Fibroblast of the aortic adventitia (primary cell): ENCODE measurements at places on chromosomes 2 and 18. TPM values are rescaled to one million over a fixed set of nuclear protein-coding genes. Genes with fewer than 3 reads are reported as not detected.

GRCh38 chr2:55168221-55169154 lies 63.6 kb downstream of the CLHC1 start:
- peak; percentile 90 for DNase-seq

GRCh38 chr2:46325182-46325928 lies 28.1 kb downstream of the EPAS1 start:
- no peak for DNase-seq

Gene SERPINB11
- total RNA-seq = not detected in 2 replicates

DNA sequence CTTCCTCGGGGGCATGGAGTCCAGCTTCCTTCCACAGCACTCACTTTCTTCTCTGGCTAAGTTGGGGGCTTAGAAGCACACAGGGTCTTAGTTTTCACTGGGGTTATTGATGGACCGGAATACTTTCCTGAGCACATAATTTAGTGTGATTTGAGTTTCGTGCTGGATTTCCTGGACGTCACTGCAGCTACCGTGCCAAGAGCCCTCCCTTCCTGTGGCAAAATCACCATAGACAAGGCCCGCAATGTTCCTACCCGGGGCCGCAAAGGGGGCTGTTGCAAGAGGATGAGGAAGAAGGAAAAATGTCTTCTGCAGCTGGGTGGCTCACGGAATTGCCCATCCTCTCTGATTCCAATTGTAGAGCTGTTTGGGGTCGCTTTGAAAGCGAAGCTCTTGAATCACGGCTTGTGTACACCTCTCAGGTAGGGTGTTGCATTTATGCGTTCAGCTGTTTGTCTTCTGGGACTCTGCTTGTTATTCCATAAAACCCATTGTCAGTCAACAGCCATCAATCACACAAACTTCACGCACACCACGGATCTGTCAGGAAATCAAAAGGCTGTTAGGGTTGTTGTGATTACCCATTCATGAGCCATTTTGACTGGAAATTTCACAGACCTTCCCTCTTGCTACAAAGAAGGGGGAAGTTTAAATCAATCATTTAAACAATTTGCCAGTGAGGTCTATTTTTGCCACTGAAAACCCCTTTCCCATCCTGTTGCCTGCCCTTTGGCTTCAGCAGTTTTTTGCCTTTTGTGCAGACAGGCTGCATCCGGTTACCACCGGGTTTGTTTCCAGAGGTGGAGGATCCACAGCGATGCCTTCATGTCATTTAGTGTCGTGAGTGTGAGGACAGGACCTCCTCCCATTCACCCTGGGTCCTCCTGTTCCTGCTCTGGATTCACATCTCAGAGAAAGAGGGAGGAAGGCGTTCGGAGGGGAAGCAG lies 36.0 kb downstream of the SMIM21 start:
- no peak for DNase-seq

- no peak for DNase-seq
These were observed 92.1 kb upstream of the FHL2 start for GRCh38 chr2:105490956-105491355.

Gene MC2R
- total RNA-seq = not detected in 2 replicates

Gene ONECUT2
- total RNA-seq = under 0.01 TPM in 2 replicates

DNA sequence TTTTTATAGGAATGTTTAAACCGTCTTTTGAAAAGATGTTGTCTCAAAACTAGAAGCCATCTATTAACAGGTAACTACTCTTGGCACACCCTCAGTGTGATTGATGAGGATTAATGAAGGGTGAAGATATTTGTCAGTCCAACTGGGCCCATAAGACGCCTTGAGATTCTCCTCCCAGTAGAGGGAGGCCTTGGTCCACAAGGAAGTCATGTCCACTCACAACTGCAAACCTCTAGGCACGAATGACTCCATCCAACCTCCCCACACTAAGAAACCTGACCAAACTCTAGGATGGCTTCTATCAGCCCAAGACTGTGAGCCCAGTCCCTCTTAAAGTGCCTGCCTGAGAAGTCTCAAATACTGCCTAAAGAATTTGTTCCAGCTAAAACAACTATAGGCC lies 19.2 kb upstream of the GRP start:
- no peak for DNase-seq

DNA sequence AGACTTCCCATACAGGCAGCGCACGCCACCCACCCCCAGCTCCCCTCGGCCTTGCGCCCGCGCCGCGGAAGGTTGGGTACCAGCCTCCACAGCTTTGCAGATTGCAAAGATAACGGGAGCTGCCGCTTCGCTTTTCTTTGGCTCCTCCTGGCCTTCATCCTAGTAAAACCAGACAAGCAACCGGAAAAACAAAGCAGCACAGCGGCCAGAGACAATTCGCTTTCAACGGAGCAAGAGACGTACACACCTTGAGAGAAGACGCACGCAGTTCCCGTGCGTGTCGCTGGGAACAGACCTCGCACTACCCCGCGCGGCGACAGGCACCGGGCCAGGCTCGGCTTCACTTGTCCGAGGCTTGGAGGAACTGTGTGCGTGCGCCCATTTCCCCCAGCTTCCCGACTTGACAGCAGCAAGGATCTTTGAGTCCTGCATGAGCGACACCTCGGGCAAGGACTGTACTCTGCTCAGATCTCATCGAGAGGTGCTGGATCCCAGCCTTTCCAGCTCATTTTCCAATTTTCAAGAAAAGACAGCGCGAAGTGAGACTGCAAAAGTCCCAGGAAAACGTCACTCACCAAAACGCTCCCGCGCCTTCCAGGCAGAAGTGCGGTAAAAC lies 964 bp downstream of the ZBTB7C start:
- DNase-seq = no peak

DNA sequence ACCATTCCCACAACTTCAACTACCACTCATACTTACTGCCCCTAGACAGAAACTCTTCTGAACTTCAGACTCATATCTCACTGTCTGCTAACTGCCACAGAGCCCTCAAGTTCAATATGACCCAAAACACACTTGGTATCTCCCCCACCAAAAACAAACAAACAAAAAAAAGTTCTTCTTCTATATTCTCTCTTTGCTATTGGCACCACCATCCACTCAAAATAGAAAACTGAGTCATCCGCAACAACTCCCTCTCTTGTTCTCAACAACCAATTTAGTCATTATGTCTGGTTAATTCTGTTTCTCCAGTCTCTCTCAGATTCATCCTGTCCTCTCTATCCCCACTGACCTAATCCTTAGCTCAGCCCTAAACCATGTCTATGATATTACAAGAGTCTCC lies 7.2 kb upstream of the DCTN1 start:
- peak; percentile 18 for DNase-seq

GRCh38 chr2:95393901-95394300 lies 8.6 kb upstream of the FAHD2A start:
- no peak for DNase-seq

GRCh38 chr2:29517413-29517812 lies 402.2 kb downstream of the CLIP4 start:
- DNase-seq = no peak

Gene DSG1
- total RNA-seq = not detected in 2 replicates

GRCh38 chr2:17995593-17995992 lies 117.1 kb downstream of the KCNS3 start:
- no peak for DNase-seq

Gene UGT1A4
- total RNA-seq = not detected in 2 replicates

DNA sequence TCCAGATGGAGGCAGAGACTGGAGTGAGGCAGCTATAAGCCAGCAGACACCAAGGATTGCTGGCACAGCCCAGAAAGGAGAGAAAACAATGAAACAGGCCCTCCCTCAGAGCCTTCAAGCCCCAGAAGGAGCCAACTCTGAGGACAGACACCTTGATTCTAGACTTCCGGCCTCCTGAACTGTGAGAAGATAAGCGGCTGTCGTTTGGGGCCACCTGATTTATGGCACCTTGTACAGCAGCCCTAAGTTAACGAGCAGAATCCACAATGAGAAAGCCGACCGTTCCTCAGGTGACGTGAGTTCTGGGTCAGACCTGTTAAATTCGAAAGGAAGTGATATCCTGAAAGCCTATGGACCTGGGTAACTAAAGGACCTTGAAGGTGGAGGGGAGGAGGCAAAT lies 7.3 kb upstream of the CNDP2 start:
- DNase-seq = no peak

DNA sequence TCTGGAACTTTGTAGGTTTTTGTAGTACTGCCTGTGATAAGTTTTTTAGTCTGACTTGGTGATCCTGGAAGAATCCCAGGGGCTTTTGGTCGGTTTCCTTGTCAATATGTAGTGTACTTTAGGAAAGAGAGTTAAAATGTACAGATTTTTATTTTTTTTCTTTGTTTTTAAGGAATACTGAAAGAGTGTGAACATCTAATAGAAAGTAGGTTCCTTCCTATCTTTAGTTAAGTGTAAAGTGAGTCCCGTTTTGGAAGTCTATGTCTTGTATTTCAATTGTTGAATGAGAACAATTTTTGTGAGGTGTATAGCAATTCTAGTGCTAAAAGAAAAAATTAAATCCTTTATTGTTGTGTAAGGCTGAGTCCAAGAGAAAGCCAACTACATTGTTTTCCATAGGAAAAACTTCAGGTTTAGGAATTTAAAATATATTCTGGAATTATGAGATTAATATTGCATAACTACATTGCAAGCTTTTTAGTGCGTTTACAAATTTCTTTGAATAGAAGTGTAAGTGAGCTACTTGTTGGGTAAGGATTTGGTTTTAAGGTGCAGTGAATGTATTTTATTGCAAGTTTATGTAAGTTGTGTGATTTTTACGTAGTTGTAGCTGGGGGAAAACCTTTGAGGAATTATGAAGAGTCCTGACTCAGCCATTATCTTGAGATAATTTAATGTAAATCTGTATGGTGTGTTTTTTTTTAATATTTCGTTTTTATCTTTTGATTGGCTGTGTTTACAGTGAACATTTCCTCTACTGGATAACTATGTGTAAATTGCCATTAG lies 1.7 kb downstream of the VAPA start:
- DNase-seq = peak; percentile 34

DNA sequence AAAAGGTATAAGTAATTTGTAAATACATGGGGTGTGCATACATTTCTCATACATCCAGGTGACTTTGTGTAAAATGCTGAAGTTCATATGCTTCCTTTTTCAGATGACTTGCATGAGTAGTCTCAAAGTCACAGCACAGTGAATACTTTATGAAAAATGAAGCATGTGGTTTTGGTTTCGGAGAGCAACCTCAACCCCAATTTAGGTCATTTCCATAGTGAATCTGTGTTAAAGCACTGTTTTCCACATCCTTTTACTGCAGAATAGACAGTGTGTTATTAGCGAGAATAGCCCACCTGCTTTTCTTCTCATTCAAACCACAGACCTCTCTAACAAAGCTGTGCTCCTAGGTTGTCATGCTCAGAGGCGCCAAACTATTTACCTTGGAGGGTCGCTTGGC lies 204.4 kb upstream of the RASGRP3 start:
- DNase-seq = peak; percentile 30

DNA sequence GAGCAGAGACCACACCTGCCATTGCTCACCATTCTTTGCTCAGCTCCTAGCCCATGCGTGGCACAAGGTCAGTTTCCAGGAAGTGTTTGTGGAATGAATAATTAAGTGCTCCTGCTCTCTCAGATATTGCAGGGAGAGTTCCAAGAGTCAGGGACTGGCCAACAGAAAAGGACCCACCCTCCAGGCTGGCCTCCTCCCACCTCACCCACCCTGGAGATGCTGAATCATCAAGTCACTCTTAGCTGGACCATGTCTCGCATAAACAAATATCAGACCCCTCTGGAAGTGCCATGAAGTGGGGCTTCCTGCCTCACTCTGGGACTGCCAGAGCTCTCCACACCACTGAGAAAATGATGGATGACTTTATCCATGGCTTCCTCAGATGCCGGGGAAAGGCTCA lies 256.0 kb downstream of the TNS1 start:
- peak; percentile 67 for DNase-seq
